ENCODE measurements at places on chromosomes 6 and 20.

GRCh38 chr6:122361314-122361979 lies 38.0 kb upstream of the HSF2 start:
- no peak for DNase-seq

- no peak for DNase-seq
Observed at GRCh38 chr6:108744244-108744972, 103.8 kb upstream of the ARMC2 start.

GRCh38 chr6:53585208-53585900 lies 40.5 kb upstream of the GCLC start:
- DNase-seq: no peak

GRCh38 chr6:1802491-1803395 lies 193.0 kb downstream of the FOXC1 start:
- DNase-seq: peak; percentile 99

DNA sequence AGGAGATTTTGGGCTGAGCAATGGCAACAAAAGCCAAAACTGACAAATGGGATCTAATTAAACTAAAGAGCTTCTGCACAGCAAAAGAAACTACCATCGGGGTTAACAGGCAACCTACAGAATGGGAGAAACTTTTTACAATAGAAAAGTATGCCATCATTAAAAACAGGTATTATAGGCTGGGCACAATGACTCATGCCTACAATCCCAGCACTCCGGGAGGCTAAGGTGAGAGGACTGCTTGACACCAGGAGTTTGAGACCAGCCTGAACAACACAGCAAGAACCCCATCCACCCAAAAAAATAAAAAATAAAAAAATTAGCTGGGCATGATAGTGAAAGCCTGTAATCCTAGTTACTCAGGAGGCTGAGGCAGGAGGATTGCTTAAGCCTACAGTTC lies 55.4 kb downstream of the MBOAT1 start:
- DNase-seq: no peak

DNA sequence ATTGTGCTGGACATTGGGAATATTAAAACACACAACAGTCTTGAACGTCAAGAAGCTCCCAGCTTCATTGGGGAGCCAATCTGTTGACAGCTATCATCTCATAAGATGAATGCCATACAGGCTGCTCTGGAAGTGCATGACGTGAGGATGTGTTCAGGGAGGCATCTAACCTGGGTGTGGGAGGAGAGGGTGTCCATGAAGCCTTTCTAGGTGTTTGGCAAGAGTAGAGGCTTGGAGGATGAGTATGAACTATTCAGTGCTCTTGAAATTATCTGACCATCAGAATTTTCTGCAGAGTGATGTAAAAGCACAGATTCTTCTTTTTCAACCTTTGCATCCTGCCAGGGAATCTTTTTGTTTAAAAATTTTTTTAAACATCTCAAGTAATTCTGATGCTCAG lies 11.6 kb downstream of the AKAP7 start:
- no peak for DNase-seq

GRCh38 chr6:161273752-161274487 lies at the start of gene AGPAT4:
Gene AGPAT4, minus strand, starts transcription at chr6:161274061. Its CDS starts 41,848 bp downstream, at chr6:161232213.
- peak; percentile 96 for DNase-seq

DNA sequence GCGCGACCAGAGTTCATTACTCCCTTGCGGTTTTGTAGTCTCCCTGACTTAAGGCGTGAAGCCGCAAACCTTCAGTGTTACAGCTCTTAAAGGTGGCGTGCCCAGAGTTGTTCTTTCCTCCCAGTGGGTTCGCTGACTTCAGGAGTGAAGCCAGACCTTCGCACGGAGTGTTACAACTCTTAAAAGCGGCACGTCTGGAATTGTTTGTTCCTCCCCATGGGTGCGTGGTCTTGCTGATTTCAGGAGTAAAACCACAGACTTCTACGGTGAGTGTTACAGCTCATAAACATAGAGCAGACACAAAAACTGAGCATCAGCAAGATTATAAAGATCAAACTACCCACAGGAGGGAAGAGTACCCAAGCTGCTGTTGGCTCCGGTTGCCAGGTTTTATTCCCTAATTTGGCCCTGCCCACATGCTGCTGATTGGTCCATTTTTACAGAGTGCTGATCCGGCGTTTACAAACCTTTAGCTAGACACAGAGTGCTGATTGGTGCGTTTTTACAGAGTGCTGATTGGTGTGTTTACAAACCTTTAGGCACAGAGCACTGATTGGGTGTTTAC lies 10.4 kb downstream of the TMEM14C start:
- DNase-seq: no peak

- no peak for DNase-seq
Observed at GRCh38 chr6:113184291-113184690, 672.9 kb upstream of the MARCKS start.

GRCh38 chr6:11179088-11179418 lies 53.4 kb downstream of the NEDD9 start:
- DNase-seq: no peak

DNA sequence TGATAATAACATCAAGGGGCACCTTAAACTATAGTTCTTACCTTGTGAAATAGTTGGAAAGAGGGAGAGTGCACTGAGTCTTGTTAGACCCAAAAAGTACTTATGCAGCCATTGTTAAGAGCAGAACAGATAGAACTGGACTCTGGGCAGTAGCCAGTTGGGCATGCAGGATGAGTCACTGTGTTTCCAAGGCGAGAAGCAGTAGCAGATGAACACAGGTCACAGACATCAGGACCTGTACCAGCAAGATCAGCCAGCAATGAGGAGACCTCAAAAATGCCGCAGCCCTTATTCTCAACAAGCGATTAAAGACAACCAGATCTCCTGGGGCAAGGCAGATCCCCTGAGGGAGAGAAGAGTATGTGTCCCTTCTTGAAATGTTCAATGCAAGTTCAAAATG lies 79.0 kb downstream of the SAMD3 start:
- DNase-seq: no peak

DNA sequence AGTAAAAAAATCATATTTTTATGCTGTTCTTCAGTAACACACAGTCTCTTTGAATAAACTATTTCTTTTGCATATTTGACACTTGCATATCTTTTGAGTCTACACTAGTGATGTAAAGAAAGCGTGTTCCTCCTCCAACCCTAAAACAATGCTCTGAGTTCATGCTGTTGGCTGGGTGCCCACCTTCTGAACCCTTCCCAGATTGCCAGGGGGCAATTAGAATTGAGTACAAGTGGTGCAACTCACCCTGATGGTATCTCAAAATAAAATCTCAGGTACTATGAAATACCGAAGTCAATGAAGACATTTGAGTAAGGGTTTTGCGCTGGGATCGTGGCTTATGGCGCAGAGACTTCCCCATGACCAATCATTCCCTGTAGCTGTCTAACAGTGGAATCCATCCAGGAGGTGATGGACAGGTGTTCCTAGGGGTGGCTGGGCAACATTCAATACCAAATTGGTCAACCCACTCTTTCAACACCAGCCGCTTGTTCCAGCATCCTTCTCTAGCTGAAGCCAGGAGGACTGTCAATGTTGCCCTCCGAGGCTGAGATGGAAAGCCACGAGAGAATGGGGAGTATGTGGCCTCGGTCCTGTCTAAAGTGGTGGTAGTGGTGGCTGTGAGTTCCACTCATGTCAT lies 94.4 kb upstream of the ZNFX1 start:
- no peak for DNase-seq

DNA sequence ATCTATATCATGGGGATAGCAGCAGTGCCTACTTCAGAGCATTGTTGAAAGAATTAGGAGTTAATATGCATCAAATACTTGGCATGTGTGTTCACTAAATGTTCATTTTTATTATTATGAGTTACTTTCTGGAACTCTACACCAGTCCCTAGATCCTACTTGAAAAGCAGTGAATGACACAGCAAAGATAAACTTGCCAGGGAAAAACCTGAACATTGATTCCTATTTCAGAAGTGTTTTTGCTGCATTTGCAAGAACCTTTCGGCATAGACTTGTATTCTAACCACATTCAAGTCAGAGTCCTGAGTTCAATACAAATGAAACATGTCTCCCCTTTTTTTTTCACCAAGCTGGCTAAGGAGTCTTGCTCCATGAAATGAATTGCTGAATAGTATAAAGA lies 187.4 kb upstream of the TAB2 start:
- no peak for DNase-seq

DNA sequence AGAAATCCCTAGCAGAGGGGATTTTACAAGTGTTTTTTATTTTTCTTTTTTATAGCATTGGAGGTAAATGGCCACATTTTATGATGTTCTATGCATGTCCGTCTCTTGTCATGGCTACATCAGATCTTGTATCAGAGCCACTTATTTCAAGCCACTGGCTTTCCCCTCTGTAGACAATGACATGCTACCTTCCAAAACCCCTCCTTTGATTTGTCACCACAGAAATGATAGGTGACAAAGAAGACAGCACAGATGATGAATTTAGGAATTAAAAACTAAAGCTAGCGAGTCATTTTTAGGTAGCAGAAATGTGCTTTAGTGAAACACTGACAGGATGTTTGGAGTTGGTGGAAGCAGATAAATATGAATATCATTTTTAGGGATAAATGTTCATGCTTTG lies 20.8 kb downstream of the PLCB1 start:
- DNase-seq: no peak

- no peak for DNase-seq
Observed at GRCh38 chr6:16313732-16314131, 75.3 kb downstream of the GMPR start.

- no peak for DNase-seq
Observed at GRCh38 chr6:56040889-56041301, 165.5 kb upstream of the BMP5 start.

DNA sequence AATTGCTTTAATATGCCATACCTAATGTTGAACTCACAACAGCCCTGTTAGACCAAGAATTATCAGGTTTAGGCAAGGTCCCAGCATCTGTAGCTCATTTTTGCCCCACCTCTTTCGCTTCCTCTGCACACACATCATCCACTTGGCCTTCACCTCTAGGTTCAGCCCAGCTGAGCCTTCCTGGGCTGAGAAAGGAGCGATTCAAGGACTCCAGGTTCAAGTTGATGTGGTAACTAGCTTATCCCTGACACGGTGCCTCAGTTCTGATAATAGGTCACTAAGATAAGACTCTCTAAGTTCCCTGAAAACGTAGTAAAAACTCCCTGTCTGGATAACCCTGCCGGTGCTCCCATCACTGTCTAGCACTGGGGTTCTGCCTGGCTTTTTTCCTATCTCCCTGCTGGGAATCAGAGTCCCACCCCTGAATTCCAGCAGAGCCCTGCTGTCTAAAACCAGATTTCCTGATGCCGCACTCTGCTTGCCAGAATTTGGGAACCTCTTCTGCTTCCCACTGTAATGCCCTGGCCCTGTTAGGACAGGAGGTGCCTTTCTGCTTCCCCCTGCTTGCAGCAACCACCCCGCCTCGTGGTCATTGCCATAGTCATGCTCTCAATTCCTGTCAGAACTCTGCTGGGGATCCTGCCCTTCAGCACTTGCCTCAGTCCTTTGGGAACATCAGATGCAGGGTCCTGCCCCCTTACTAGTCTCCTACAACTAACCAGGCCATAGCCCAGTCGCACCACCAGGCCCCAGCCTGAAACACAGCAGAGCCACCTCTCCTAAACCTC lies 47.6 kb downstream of the ALDH8A1 start:
- no peak for DNase-seq

GRCh38 chr6:140043357-140043756 lies 668.9 kb upstream of the CITED2 start:
- no peak for DNase-seq

GRCh38 chr6:125102891-125103290 lies 50.7 kb upstream of the TPD52L1 start:
- DNase-seq: no peak

GRCh38 chr6:89580997-89581666 lies 57.4 kb downstream of the LYRM2 start:
- DNase-seq: no peak
